Stimulated activated CD4-positive, alpha-beta T cell treated with anti-CD3 and anti-CD28 coated beads, TNF-alpha, amount 100 ng/mL, for 24 hours (primary cell): ENCODE measurements at places on chromosomes 12 and 14.

- no peak for DNase-seq
Measured at GRCh38 chr12:115923851-115924250, 353.6 kb downstream of the MED13L start.

DNA sequence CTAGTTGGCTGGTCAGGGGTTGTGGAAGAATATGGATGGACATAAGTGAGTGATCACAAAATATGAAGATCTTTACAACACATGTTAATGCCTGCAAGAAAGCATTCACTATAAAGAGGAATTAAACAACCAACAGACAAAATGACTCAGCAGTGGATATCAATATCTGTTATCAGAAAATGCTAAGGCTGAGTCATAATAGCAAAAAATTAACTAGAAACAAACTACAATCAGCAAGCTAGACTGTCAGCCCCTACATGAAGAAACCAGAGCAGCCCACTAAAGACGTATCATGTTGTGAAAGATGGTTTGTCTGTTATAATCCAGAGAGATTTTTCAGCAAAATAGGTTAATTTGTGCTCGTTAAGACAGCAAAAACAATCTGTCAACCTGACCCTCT lies 472.9 kb downstream of the NELL2 start:
- DNase-seq = no peak

DNA sequence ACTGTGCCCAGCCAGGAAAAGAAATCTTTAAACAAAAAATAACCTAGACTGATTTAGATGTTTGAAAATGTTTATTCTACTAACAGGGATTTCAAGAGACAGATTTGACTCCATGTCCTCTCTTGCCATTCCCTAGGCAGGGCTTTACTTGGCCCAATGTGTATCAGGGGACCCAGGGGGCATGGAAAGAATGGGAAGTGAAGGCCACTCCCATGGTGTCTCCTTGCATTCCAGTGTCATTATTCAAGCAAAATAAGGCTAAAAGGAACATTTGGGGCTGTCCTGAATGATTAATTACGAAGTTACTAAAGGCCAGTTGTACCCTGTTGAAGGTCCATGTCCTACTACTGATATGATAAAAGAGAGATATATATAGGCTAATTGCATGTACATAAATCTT lies 151.9 kb upstream of the ATF7IP start:
- DNase-seq = no peak

DNA sequence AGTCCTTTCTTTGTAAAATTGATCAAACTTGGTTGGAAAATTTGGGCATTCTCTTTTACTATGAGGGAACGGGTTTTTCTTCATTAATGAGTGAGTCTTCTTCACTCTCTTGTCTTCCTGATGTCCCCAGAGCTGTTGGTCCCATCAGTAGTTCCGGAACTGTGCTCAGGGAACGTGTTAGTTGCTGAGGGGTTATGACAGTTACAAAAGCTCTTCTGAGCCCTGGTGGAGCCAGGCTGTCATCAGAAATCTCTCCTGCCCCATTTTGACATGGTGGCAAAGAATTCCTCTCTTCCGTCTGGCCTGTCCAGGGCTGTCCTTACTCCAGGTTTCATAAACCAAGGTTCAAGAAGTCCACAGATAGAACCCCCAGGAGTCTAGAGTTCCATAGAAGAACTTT lies 208.5 kb downstream of the SLC41A2 start:
- no peak for DNase-seq

DNA sequence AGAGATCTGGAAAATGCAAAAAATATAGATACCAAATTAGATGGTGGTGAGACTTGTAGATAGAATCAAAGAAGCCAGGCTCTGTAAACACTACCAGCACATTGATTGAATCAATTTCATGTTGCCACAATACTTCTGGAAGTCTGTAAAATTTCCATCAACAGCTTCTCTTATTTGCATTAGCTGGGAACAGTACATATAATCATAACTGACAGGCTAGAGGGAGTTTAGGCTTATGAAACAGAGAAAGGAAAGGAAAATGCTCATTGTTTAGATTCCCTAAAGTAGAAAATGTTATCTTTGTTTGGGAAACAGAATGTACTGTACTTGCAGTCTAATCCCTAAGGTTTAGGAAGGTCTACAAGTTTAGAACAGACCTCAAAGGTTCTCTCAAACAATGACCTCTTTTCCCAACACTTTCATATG lies 335.2 kb downstream of the CEP128 start:
- no peak for DNase-seq

DNA sequence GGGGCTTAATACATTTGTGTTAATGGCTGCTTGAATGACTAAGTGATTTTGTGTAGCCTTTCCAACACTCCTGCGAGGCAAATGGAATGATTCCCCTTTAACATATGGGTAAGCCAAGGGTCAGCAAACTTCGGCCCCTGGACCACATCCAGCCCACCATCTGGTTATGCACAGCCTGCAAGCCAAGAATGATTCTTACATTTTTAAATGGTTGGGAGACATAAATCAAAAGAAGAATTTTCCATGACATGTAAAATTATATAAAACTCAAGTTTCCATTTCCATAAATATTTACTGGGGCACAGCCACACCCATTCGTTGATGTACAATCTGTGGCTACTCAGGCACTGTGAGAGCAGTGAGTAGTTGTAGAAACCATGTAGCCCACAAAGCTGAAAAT lies 9.0 kb downstream of the SLC8B1 start:
- DNase-seq = no peak

- DNase-seq = peak; percentile 33
Measured at GRCh38 chr14:98984719-98985041, 287.3 kb downstream of the BCL11B start.

DNA sequence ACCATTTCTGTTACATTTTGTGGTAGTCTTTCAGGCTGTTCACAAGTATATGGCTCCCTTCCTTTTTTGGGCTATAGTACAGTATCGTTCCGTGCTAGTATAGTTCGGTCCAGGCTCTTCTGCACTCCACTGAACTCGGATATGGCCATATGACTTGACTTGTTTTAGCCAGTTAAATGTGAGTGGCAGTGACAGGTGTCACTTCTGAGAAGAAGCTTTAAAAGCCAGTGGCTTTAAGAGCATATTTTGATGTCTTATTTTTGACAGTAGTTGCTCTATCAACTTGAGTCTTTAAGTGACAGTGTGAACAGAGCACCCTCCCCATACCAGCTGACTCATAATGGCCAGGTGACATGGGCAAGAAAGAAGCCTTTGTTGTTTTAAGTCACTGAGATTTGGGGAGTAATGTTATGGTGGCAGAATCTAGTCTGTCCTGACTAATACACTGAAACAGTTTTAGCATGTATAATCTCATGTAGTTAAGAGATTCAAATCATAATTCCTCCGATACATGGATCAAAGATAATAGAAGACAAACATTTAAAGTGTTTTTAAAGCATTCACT lies 64.6 kb downstream of the ANO4 start:
- DNase-seq = no peak

- no peak for DNase-seq
Measured at GRCh38 chr12:109757671-109758265, 44.1 kb downstream of the FAM222A start.

GRCh38 chr14:103607822-103608221 lies 21.2 kb upstream of the KLC1 start:
- DNase-seq = no peak

DNA sequence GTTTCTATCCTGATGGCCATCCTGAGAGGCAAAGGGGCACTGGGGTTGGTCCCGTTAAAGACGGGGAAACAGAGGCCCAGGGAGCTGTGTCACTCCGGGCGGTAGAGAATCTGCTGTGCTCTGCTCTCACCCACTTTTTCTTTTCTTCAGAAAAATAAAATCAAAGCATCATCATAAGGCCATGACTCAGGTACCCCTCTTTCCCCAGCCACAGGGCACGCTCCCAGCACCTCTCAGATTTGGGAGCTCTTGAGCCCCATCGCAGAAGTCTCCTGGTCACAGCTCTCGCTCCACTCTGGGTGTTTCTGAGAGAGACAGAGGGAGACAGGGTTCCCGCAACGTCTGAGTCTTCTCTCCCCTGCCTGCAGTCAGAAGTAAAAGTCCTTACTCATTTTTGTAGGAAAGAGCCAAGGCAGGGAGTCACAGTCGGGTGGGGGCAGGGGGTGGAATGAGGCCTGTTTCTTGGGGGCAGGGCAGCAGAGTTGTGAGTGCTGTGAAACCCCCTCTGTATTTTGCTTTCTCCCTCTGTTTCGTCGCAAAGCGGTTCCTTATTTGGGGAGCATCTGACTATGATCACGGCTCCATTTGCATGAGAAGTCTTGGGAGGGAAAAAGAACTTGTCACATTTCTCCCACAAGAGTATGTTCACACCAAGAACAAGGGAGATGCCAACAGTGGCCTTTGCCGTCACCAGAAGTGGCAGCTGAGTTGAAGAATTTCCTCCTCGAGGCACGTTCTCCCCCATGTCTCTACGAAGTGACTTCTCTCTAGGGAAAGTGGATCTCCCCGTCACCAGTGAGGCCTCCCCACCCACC lies 139.0 kb downstream of the BCL11B start:
- DNase-seq = no peak

GRCh38 chr14:101192661-101193000 lies 289.1 kb upstream of the RTL1 start:
- DNase-seq = no peak

DNA sequence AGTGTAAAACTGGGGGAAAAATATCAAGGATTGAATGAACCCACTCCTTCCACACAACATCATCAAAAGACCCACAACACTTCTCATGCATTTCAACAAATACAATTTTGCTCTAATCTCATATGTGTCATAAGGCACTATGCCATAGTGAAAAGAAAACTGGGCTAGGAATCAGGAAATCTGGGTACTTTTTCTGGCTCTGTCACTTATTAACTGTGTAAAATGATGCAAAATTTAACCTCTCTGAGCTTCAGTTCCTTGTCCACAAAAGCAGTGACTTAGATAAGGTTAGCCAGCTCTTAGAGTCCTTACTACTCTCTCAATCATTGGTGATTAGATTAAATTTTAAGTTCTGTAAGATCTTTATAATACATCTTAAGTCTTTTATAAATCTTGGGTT lies 250.5 kb upstream of the SOX5 start:
- no peak for DNase-seq

DNA sequence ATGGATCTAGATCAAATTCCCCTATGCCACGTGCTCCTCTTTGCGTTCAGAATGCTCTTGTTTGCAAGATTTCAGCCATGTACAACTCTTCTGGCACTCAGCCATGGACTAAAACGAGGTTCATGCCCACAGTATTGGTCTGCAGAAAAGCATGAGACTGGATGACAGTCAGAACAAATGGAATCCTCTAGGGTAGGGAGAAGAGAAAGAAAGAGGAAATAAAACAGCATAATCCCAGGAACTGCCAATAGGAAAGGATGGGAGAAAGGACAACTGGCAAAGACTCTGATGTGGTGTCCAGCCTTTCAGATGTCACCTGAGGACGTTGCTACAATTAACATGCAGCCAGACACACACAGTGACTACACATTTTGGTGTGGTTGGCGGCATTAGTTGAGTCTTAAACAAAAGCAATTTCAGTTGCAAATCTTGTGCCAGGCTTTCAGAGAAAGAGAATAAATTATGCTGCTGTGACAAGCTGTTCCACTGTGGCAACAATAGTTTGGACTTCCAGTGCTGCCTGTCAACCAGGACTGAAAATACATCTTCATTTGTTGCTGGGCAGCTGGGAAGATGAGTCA lies 338.0 kb downstream of the RGS6 start:
- DNase-seq = no peak
